Activated CD4-positive, alpha-beta T cell treated with anti-CD3 and anti-CD28 coated beads, Interleukin-10, Interleukin-2, amounts not matched to agents 100 ng/mL and 50 ng/mL, durations not matched to agents 16 hours and 8 hours (primary cell): ENCODE measurements at places on chromosomes 1 and 21.

DNA sequence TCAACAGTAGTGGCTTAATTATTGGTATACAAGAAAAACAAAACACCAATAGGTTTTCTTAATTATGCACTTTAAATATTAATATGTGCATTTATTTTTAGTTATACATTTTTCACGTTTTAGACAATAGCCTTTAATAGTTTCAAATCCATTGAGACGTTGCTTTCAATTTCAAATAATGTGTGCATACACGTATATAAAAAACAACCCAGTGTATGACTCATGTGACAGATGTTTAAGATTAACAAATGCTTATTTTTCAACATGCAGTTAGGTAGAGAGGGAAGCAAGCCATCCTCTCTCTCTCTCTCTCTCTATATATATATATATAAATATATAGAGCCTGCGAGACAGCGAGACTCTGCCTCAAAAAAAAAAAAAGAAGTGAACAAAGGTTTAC is 24.3 kb downstream of the EYA3 start:
- DNase-seq, result no peak

DNA sequence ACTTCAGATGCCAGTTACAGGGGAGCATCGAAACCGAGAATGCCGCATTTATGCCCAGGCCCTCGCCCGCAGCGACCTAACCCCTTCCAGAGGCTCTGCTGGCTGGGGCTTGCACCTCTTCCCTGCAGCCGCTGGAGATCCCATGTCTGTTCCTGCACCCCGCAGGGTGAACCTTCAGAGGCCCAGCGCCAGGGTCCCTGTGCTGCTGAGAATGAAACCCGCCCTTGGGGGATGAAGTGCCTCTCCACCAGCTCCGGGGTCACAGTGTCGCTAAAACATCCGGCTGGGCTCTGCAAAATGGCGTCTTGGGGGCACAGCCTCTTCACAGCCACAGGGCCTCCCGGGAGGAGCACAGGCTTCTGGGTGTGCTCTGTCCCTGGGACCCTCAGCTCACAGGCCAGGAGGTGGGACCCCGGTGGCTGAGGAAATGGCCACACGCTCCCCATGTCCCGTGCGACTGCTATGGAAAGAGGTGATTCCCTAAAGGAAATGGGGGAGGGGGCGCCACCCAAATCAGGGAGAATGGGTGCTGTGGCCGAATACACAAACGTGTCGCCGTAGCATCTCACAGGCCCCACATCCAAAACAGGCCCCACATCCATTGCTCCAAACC is 39.9 kb upstream of the TSPEAR start:
- no peak for DNase-seq

GRCh38 chr1:167056529-167057231 is 33.5 kb downstream of the GPA33 start:
- DNase-seq, result no peak

- no peak for DNase-seq
Measured at GRCh38 chr1:18197299-18197698, 89.7 kb downstream of the IGSF21 start.

DNA sequence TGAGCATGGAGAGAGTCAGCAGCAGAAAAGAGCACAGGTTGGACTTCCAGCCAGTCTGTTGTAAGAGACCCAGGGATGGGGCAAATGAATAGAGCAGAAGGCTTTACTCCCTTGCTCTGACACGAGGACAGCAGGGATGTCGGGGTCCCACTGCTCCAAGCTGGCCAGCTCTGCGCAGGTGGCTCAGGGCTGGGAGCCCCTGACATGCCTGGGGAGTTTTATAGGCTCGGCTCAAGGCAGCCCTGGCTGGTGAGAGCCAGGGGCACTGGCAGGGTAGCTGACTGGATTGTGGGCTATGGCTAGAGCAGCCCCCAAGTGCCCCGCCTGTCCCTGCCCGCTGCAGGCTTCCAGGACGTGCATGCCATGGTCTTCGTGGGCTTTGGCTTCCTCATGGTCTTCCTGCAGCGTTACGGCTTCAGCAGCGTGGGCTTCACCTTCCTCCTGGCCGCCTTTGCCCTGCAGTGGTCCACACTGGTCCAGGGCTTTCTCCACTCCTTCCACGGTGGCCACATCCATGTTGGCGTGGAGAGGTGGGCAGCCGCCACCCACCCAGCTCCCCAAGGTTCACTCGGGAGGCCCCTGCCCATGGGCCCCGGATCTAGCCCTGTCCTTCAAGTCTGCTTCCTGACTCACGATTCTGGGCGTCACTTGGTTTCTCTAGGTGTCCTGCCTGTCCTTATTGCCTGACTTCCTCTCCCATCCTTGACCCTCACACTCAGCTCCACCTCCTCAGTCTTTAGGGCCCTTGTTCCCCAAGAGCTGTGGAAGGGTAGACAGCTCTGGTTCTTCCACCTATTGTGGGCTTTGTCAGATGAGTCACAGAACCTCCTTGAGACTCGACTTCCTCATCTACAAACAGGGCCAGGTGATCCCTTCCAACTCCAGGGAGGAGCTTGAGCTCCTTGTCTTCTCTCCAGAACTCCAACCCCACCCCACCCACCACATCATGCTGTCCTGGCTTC is 8.2 kb downstream of the RHBG start:
- DNase-seq, result no peak

DNA sequence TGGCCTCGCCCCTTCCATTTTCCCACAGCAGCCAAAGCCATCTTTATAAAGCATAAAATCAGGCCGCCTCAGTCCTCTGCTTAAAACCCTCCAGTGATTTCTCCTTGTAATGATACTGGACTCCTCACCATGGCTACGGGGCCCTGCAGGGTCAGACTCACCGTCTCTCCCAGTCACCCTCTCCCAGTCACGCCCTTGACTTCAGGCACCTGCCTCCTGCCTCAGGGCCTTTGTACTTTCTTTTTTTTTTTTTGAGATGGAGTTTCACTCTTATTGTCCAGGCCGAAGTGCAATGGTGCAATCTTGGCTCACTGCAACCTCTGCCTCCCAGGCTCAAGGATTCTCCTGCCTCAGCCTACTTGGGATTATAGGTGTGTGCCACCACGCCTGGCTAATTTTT is 47.8 kb downstream of the PIK3CD start:
- DNase-seq, result no peak

DNA sequence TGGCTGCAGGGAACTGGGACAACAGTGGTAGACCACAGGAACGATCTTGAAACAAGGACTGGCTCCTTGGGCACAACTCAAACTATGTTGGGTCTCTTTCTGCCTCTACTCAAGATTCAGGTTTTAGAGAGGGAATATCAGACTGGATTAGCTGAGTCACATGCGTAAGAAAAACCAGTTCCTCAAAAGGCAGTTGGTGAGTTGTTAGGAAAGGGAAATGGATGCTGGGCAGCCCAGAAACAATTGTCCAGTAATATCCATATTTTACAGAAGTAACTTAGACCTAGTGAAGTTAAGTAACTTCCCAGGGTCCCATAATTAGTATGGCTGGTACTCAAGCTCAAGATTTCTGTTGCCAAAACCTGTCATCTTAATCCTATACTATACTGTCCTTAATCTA is 27.0 kb upstream of the TMEM39B start:
- no peak for DNase-seq

GRCh38 chr1:230215031-230215430 is 148.0 kb downstream of the GALNT2 start:
- no peak for DNase-seq

DNA sequence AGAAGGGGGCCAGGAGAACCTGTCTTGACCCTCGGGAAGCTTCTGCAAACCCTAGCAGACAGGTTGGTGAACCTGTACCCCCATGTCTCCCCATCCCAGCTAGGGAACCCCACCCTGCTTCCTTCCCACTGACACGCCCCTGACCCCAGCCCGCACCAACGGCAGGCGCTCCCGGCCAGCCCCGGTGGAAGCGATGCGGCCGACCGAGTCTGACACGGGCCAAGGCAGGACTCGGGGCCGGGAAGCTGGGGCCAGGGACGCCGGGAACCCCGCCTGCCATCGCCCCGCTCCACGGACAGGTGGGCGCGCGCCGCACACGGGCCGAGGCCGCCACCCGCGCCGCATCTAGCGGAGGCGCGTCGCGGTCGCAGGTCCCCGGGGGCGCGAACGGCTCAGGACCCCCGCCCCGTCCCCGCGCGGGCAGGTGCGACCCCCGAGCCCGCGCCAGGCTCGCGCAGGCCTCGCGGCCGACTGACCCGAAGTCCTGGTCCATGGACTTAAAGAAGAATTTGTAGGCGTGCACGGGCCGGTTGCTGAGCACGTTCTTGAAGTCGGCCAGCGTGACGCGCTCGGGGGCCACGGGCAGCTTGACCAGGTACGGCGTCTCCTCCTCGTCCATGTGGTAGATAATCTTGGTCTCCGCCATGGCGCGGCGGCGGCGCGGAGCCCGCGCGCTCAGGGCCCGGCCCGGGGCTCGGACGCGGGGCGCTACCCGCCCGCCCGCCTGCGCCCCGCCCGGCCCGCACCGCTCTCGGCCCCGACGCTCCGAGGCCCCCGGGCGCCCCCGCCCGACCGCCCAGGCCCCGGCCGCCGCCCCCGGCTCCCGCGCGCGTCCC is 580 bp downstream of the DVL1 start:
- DNase-seq, result no peak

- peak; percentile 57 for DNase-seq
Measured at GRCh38 chr21:29148530-29148929, 18.1 kb downstream of the MAP3K7CL start.

DNA sequence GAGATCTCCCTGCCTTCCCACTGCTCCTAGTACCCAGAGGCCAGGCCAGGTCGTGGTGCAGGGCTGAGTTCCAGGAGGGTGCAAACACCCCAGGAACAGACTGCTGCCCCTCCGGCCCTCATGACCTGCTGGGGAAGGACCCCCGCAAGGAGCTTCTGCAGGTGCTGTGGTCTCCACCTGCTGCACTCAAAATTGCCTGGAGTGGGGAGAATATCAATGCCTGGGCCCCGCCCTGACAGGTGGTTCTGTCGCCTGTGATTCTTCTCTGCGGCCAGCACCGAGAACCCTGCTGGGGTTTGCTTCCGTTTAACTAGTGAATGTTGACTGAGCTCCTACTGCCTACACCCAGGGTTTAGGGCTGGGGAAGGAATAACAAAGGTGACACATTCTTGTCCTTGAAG is 2.1 kb upstream of the TFF3 start:
- DNase-seq, result no peak

DNA sequence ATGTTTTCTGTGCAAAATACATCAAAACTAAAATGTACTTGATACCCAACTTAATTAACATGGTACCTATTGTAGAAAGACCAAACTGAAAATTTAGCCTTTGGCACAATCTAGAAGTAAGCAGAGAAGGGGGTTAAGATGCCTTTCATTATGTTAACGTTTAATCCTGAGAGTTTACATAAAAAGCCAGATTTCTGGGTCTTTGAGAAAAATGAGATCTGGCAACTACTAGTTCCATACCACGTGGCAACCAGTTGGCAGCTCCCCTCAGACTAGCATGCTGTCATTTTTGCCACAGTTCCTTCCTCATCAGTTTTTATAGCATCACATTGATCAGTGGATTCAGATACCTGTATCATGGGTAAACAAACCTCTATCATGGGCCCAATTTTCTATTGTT is 1.5 kb downstream of the RO60 start:
- DNase-seq, result peak; percentile 43

DNA sequence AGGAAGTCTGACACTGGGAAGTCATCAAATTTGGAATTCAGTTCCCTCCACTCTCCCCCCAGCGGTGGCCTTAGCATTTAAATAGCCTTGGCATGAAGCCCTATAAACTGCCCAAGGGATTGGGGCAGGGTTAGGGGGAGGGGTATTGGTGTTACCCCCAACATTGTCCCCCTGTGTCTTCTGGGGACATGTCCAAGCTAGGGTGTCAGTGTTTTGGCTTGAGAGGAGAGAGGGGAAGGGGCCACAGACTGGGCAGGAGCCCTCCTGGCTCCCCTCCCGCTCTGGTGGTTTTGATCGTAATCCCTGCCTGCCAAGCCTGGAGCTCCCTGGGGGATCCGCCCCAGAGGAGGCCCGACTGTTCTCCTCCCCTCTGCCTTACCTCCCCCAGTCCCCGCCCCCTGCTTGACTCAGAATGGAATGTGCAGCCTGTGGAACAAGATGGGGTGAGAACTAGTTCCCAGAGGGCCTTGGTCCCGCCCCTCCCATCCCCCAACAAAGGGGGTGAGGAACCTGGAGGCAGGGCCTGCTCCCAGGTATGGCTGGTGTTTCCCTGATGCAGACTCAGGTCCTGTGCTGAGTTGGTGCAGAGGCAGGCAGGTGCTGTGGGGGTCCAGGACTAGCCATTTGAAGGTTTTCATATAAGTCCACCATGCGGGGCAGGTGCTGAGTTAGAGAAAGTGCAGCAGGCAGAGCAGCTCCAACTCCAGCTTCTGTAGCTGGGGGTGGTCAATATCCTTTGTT is 7.4 kb downstream of the SOX13 start:
- no peak for DNase-seq

GRCh38 chr1:47559944-47560695 is 122.3 kb downstream of the FOXD2 start:
- DNase-seq, result no peak

DNA sequence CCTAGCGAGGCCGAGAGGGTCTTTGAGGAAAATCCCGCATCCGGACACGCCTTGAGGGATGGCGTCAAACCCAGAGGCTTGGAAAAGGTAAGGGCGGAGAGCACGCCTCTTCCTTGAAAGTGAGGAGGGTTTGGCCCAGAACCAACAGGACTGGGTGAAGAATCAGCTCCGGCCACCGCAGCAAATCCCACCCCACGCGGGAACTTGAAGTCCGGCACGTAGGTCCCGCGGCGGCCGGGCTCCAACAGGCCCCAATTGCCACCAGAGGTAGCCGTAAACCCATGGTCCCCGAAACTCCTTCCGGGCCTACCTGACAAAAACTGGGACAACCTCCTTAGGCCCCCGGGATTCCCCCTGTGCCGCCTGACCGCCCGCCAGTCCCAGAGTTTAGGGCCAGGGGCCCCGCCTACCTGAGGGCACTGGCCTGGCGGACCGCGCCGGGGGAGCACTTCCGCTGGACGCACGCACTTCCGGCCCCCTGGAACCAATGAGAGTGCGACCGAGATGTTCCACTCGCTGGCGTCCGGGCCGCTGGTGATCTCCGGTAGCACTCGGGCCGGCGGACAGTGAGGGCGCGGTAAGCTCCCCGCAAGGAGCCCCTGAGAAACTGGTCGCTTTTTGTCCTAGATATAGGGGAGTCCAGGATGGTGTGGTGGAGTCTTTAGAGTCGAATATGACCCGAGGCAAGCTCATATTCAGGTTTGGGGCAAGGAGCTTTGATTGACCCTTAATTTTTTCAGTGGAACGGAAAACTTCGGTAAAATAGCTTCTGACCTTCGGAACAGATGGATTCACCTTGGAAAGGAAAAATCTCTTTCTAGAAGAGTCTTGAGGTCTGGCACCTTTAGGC is at the start of the genes LZIC and NMNAT1:
Gene LZIC (minus strand): TSS at position 453 of the 850 bp plus-strand sequence. CDS start 6,772 bp downstream, outside the sequence.
Gene NMNAT1 (plus strand): TSS at position 537 of the 850 bp plus-strand sequence. CDS start 28,599 bp downstream, outside the sequence.
- peak; percentile 96 for DNase-seq

- no peak for DNase-seq
Measured at GRCh38 chr1:161506336-161507223, 1.3 kb downstream of the FCGR2A start.

DNA sequence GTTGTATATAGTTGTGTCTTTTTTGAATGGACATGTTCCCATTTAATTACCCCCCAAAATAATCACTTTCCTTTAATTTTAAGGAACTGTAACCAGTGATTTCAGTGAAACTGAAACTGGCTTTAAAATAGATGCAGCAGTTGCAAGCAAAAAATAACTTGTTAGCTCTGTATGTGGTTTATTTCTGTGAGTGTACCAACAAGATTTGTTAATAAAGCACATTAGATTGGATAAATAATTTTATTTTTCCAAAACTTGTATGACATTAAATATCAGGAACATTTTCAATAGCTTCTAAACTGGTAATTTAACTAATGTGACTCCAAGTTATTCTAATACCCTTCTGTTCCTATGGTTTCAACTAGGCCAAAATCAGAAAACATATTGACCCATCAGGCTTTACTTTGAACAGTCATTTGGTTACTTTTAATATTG is 184.3 kb upstream of the CACYBP start:
- no peak for DNase-seq
